GF-D8 (cell line): ENCODE measurements at places on chromosomes 11 and 22.
A peak's percentile ranks its signal among the peaks of the same experiment; 100 is the strongest.

GRCh38 chr22:47452184-47452583, 689.7 kb downstream of the TBC1D22A start:
- DNase-seq = no peak

DNA sequence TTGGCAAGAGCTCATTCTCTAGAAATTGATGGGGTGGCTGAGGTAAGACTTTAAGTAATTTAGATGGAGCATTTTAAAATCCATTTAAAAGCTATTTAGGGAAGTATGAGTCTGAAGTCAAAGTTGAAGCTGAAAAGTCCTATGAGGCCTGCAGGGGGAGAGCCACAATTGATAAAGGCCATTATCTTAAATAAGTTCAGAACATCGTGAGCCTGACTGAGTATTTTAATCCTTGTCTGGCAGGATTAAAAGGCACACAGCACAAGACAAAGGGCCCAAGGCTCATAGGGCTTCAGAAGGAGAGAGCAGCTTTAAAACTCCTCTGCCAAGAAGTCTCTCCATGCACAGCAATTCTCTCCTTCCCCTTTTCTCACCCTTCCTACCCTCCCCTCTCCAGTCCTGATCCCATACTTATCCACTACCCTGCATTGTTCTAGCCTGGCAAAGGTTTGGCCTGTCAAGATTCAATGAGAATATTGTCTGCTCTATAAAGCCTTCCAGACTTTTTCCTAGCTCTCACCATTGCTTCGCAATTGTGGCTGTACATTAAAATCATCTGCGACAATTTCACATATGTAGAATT, 1312.9 kb downstream of the FAM181B start:
- DNase-seq = no peak

DNA sequence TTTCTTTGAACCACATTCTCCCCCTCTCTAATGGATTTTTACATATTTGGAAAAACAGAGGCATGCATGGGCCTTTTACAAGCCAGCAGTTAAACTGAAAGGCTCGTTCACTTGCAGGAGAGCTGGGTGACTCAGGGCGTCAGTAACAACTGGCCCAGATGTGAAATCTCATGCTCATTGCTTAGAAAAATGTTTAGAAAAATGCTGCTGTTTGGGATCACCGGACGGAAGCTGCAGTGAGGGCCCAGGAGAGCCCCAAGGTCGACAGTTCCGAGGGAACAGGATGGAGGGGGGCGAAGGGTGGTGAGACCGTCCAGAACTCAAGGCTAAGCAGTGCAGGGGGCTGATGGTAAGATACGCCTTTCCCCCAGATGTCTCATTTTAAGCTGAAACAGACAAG, 41.7 kb upstream of the SMTN start:
- no peak for DNase-seq

DNA sequence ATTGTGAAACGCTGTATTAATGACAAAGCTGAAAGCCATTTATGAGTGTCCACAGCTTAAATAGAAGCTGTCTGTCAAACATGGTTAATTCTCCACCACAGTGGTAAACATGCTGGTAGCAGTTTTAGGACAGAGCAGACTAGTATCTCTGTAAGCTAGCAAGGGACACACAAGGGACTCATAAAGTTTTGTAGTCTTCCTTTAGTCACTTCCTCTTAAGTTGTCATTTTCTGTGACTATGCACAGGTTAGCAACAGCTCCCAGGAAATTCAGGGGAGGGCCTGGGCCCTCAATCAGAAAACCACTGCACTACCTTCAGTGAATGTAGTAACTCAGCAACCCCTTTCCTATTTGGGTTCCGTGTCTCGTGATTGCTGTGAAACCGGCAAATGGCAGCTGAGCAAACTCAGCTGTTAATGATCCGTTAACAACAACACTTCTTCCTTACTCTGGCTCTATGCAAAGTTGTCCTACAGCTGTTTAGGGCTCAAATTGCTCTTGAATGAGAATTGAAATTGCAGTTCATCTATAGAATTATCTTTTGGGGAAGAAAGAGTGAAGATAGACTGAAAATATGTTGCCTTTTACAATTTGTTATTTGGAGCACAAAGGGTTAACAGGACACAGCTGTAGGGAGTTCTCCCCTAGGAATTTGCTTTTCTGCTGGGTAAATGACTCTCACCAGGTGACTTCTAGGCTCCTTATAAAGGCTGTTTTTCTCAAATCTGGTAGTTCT, at the start of gene MMP26:
Gene MMP26, plus strand, starts transcription at position 731 of the 736 bp plus-strand sequence.
- peak; percentile 1 for DNase-seq

DNA sequence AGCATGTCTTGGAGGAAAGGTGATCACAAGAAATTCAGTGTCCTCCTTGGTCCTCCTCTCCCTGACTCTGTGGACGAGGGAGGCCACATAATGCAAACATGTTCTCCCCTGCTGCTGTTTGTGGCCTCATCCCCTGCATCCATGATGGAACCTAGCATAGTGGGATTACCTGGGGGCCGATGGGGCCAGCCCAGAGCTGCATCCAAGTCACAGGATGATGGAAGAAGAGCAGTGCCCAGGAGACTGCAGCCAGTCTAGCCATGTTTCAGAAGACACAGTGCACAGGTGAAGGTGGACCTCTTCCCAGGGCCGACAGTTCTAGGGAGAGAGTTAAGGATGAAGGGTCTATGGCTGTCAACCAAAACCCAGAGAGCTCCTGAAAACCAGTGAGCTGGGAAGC, 213.6 kb upstream of the B3GAT1 start:
- no peak for DNase-seq

DNA sequence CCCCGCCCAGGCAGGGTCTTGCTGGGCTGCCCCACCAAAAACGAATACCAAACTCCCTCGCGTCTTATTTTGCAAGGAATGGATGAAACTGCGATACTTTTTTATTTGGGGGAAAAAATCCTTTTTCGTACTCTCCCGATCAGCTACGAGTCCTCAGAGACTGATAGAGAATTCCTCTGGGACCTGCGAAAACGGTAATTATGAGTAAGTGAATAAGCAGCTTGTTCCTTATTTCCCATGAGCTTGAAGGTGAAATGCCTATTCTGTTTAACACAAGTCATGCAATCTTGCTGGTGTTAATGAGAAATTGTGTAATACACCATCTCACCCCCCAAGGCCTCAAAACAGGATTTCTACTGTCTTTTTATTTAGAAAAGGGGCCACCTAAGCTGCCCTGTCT, 5.5 kb downstream of the GRK3 start:
- DNase-seq = peak; percentile 60

GRCh38 chr11:88337987-88338668, 592 bp upstream of the CTSC start:
- peak; percentile 96 for DNase-seq

- no peak for DNase-seq
Measured at GRCh38 chr11:45710561-45710960, 45.1 kb upstream of the CHST1 start.
